ENCODE measurements at places on chromosomes 4 and X. TPM values are rescaled to one million over a fixed set of nuclear protein-coding genes. Genes with fewer than 3 reads are reported as not detected.

DNA sequence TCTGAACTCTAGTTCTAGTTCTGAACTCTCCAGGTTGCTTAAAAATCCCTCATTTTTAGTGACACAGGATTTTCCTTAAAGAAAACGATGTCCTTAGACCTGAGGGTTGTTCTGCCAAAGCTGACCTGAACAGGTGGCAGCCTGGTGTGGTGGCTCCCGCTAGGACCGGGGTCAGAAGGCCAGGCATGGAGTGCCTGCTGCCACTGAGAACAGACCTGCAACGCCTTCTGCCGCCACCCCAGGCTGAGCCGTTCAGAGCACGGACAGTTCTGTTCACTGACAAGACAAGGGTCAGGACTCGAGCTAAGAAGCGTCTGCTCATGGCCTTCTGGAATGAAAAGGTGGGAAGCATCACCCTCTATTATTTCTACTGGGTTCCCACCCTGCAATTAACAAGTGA lies 15.8 kb downstream of the DCTD start:
- H3K36me3 ChIP-seq: peaks cover 41% of the 10 kb centered on the region
- no peak overlapping the region for H3K4me3 ChIP-seq
- no peak overlapping the region for H3K27ac ChIP-seq
- H3K4me1 ChIP-seq: peaks cover 1% of the 10 kb centered on the region

DNA sequence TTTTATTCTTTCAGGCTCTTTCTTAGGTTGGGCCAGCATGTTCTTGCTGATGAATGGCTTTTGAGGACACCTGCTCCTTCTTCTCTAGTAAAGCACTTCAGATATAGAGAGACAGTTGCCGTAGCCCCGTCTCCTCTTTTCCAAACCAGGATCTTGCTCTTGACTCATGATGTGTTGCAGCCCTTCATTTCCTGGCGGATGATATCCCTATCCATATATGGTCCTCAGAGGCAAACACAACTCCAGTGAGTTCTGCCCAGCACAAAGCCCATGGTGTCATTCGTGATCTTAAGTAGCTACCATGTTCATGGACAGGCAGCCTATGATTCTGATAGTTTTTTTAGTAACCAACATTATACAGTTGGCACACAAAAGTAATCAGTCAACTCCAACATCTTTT lies 59.8 kb upstream of the ACSL1 start:
- no peak overlapping the region for H3K4me3 ChIP-seq
- DNase-seq: no peak
- H3K4me1 ChIP-seq: no peaks in the 10 kb centered on the region
- H3K36me3 ChIP-seq: no peaks in the 10 kb centered on the region
- H3K27ac ChIP-seq: no peak overlapping the region

DNA sequence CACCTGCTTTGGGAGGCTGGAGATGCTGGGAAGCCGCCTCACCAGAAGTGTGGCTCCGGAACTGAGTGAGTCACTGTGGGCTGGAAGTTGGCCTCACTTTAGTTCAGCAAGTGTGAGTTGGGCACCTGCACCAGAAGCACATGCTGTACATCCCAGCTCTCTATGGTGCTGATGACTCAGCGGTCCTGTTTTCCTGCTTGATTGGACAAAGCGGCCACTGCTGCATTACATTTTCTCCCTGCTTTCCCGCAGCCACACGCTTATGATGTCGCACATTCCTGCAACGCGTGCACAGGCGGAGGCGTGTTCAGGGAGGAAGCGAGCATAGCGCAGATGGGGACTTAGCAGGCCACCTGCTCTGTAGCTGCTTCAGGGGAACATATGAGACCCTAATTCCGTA lies 26.7 kb upstream of the CLDN34 start:
- peaks cover 22% of the 10 kb centered on the region for H3K4me1 ChIP-seq
- H3K36me3 ChIP-seq: no peaks in the 10 kb centered on the region
- H3K4me3 ChIP-seq: no peak overlapping the region
- H3K27me3 ChIP-seq: peaks cover 8% of the 10 kb centered on the region
- H3K27ac ChIP-seq: no peak overlapping the region

DMRTC1 gene
- total RNA-seq: not detected

- H3K4me1 ChIP-seq: peaks cover 22% of the 10 kb centered on the region
- no peak overlapping the region for H3K27ac ChIP-seq
- no peak for DNase-seq
- H3K4me3 ChIP-seq: no peak overlapping the region
- H3K36me3 ChIP-seq: peaks cover 23% of the 10 kb centered on the region
Observed at GRCh38 chr4:169663831-169664230, 43.5 kb downstream of the CLCN3 start.

DNA sequence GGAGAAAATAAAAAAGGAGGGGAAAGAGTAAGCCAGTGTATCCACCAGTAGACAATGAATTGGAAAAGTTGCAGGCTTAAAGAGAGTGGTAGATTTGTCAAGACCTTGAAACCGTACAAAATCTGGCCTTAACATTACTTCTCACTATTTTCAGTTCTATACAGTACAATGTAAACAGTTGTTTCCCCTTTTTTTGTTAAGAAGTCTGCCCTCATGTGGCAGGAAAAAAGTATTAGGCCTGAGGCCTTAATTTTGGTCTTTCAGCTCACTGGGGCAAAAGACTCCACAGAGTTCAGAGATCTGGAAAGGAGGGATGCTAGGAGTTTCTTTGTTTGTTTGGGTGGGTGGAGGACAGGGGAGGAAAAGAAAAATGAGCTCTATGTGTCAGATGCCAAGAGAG lies 92.8 kb upstream of the CCDC160 start:
- DNase-seq: no peak
- H3K27me3 ChIP-seq: peaks cover 9% of the 10 kb centered on the region
- peaks cover 4% of the 10 kb centered on the region for H3K4me1 ChIP-seq
- H3K27ac ChIP-seq: no peak overlapping the region
- H3K4me3 ChIP-seq: no peak overlapping the region

TKTL1 gene
- total RNA-seq: 2.0 TPM

DNA sequence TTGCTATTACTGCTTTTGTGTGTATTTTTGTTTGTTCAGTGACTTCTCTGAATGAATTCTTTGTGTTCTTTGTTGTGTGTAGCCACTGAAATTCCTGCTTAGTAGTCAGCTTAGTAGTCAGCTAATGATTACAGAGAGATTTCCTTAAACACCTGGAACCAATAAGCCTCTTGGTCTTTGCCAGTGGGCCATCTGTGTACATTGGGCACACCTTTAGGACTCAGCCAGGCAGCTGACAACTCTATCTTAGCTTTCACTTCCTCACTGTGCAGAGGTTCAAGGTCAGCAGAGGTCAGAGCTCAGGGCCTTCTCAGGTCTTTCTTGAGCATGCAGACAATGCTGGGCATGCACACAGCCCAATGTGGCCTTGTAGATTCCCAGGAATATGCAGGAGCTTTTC lies 59.3 kb downstream of the RWDD4 start:
- no peaks in the 10 kb centered on the region for H3K4me1 ChIP-seq
- no peaks in the 10 kb centered on the region for H3K36me3 ChIP-seq
- no peak for DNase-seq

DNA sequence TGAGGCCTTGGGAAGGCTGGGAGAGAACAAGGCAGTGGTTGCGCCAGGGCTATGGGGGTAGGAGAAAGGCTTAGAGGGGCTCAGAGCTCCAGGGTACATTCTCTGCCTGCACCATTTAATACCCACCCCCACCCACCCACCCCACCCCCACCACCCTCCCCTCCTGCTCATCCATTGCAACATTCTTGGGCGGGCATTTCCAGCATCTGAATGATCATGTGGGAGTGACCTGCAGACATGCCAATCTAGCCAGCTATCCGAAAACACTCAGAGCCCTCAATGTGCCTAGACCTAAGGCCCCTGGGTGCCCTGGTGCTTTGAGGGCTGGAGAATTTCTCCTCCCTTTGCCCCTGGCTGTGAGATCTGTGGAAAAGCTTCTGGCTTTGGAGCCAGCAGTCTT lies 3.1 kb downstream of the SLC34A2 start:
- no peak for DNase-seq
- H3K27me3 ChIP-seq: peaks cover 36% of the 10 kb centered on the region
- no peaks in the 10 kb centered on the region for H3K36me3 ChIP-seq

DNA sequence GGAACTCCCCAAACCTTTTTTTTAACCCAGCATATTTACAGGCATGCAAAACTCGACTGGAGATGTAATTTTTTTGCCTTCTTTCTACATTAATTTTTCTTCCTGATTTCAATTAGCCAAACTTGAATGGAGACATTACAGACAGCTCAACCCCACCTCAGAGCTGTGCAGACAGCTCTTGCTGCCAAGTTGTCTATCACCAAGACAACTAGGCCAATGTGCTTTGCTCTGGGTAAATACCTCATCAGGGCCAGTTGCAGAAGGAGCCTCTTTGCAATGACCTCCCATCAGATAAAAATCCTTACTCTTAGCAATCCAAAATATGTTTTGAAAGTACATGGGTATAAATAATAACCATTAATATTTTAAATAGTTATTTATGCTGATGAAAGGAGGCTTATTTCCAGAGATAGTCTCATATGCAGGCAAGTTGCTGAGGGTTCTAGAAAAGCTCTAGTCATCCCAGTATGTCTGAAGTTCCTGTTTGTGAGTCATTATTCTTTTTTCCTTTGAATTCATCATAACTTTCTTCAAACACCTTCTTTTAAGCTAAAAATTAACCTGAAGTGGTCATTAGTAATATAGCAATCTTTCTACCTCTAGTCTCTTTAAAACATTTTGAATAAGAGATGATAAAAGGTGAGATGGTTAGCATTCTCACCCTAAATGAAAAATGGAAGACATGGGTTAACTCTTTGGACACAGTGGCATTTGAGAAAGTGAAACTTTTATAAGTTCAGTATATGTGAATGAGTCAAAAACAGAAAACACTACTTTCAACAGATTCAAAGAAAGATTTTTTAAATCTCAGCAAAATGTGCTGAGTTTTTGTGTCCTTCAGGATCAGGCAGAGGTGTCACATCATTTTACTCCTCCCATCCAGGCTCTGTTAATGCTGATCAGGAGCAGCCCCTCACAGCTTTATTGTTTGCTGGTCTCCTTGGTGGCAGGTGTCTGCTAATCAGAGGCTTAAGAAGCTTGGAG lies 475.5 kb upstream of the FGF16 start:
- H3K36me3 ChIP-seq: no peaks in the 10 kb centered on the region
- no peak overlapping the region for H3K4me3 ChIP-seq
- no peaks in the 10 kb centered on the region for H3K4me1 ChIP-seq
- peaks cover 2% of the 10 kb centered on the region for H3K27me3 ChIP-seq

- no peaks in the 10 kb centered on the region for H3K36me3 ChIP-seq
- no peak overlapping the region for H3K4me3 ChIP-seq
- no peaks in the 10 kb centered on the region for H3K27me3 ChIP-seq
- no peak overlapping the region for H3K27ac ChIP-seq
Observed at GRCh38 chrX:140071037-140071436, 105.7 kb upstream of the CXorf66 start.

EBP gene
- 446 TPM for total RNA-seq

- DNase-seq: no peak
- no peaks in the 10 kb centered on the region for H3K27me3 ChIP-seq
- H3K36me3 ChIP-seq: no peaks in the 10 kb centered on the region
- no peaks in the 10 kb centered on the region for H3K4me1 ChIP-seq
Observed at GRCh38 chr4:176778491-176778890, 14.2 kb downstream of the VEGFC start.

GRCh38 chrX:98897191-98897590 lies 1512.9 kb downstream of the PCDH19 start:
- H3K27ac ChIP-seq: no peak overlapping the region
- H3K36me3 ChIP-seq: no peaks in the 10 kb centered on the region
- no peaks in the 10 kb centered on the region for H3K4me1 ChIP-seq
- H3K27me3 ChIP-seq: no peaks in the 10 kb centered on the region

- no peaks in the 10 kb centered on the region for H3K4me1 ChIP-seq
- H3K36me3 ChIP-seq: no peaks in the 10 kb centered on the region
- DNase-seq: no peak
- H3K27me3 ChIP-seq: peaks cover 14% of the 10 kb centered on the region
- H3K27ac ChIP-seq: no peak overlapping the region
Observed at GRCh38 chr4:119329835-119330620, 8.1 kb upstream of the FABP2 start.

GABRB1 gene
- total RNA-seq: not detected

DNA sequence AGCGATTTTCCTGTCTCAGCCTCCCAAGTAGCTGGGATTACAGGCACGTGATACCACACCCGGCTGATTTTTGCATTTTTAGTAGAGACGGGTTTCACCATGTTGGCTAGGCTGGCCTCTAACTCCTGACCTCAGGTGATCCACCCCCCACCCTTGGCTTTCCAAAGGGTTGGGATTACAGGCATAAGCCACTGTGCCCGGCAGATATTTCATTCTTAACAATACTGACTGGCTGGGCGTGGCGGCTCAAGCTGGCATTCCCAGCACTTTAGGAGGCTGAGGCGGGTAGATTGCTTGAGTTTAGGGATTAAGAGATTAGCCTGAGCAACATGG lies 1.3 kb downstream of the PQBP1 start:
- no peaks in the 10 kb centered on the region for H3K27me3 ChIP-seq
- DNase-seq: no peak
- peak overlapping the region; percentile 35 for H3K4me3 ChIP-seq
- peaks cover 32% of the 10 kb centered on the region for H3K36me3 ChIP-seq

GRCh38 chr4:73451404-73451803 lies 15.4 kb downstream of the AFP start:
- no peaks in the 10 kb centered on the region for H3K36me3 ChIP-seq
- H3K4me1 ChIP-seq: no peaks in the 10 kb centered on the region

GRCh38 chr4:40254608-40255392 lies 58.0 kb downstream of the RHOH start:
- H3K27me3 ChIP-seq: no peaks in the 10 kb centered on the region
- H3K36me3 ChIP-seq: peaks cover 6% of the 10 kb centered on the region
- H3K4me1 ChIP-seq: peaks cover 67% of the 10 kb centered on the region

MAGEE2 gene
- not detected for total RNA-seq

- H3K4me1 ChIP-seq: no peaks in the 10 kb centered on the region
- H3K36me3 ChIP-seq: no peaks in the 10 kb centered on the region
- peaks cover 4% of the 10 kb centered on the region for H3K27me3 ChIP-seq
- no peak for DNase-seq
- H3K27ac ChIP-seq: no peak overlapping the region
Observed at GRCh38 chr4:73437558-73437956, 1.5 kb downstream of the AFP start.

Data from activated CD4-positive, alpha-beta memory T cell treated with anti-CD3 and anti-CD28 coated beads, Interleukin-2, amount 10 ng/mL, durations not matched to agents 7 days and 5 days (primary cell).